Type B pancreatic cell (in vitro differentiated cells): ENCODE measurements at places on chromosomes 7 and 10. TPM values are rescaled to one million over a fixed set of nuclear protein-coding genes. Genes with fewer than 3 reads are reported as not detected.

Gene GPR141
- 0.31 TPM in 1 of 2 replicates, not detected in the other for total RNA-seq

Gene OGDHL
- 12.3 and 15.6 TPM in 2 replicates for total RNA-seq

GRCh38 chr10:121033366-121033765 lies 182.2 kb downstream of the WDR11 start:
- no peak for DNase-seq

DNA sequence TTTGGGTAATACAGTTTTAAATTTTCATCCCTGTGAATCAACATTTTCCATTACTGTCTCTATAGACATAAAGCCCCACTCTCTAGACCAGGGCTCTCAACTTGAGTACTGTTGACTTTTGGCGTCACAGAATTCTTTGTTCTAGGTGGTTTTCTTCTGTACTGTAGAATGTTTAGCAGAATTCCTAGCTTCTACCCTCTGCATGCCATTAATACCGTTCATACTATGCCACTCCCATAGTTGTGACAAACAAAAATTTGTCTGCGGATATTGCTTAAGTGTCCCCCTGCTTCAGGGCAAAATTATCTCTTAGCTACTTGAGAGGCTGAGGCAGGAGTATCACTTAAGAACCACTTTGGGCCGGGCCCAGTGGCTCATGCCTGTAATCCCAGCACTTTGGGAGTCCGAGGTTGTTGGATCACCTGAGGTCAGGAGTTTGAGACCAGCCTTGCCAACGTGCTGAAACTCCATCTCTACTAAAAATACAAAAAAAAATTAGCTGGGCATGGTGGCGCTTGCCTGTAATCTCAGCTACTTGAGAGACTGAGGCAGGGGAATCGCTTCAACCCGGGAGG lies 57.3 kb upstream of the NRG3 start:
- DNase-seq: no peak

- DNase-seq: no peak
Measured at GRCh38 chr10:77240041-77240652, 397.5 kb downstream of the KCNMA1 start.

Gene MRC1
- total RNA-seq: 0.74 and 0.80 TPM in 2 replicates

Gene SLC18A3
- 1.6 and 6.2 TPM in 2 replicates for total RNA-seq

GRCh38 chr7:115910541-115911164 lies 119.9 kb downstream of the TFEC start:
- DNase-seq: no peak

Gene MYL10
- total RNA-seq: not detected in 2 replicates

DNA sequence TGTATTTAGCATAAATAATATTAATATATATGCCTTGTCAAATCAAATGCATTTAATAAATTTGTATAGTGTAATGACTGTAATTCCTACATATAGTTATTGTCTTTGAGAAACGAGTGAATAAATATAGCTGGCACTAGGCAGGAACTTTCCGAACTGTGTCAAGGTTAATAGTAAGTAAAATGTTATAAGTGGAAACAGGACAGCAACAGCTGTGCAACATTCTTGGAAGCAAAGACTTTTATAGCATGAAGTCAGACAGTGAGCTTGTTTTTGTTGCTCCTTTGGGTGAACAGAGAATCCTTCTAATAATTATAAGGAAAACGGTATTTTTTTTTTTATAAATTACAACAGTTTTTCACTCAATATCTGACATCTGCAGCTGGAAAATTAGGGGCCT lies 14.0 kb upstream of the EXOC6 start:
- DNase-seq: no peak

GRCh38 chr7:84829719-84830118 lies 357.1 kb downstream of the SEMA3D start:
- DNase-seq: no peak

GRCh38 chr10:11489591-11489990 lies 121.9 kb downstream of the USP6NL start:
- DNase-seq: no peak

Gene HTR5A
- total RNA-seq: not detected in 2 replicates

Gene TSPAN12
- total RNA-seq: 14.8 and 16.3 TPM in 2 replicates

DNA sequence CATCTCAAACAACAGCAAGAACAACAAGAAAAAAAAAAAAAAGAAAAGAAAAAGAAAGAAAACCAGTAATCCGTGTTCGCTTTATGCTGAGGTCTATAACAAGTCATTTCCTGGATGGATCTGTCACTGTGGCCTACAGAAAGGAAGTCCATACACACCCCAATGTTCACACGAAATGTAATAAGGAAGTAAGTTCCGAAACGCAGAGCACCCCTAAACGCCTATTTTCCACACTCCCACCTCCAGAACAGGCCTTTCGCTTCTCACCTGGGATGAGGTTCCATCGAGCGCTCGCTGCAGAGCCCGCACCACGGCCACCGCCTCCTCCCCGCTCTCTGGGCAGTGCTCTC lies 735 bp downstream of the ZNF394 start:
- DNase-seq: no peak

DNA sequence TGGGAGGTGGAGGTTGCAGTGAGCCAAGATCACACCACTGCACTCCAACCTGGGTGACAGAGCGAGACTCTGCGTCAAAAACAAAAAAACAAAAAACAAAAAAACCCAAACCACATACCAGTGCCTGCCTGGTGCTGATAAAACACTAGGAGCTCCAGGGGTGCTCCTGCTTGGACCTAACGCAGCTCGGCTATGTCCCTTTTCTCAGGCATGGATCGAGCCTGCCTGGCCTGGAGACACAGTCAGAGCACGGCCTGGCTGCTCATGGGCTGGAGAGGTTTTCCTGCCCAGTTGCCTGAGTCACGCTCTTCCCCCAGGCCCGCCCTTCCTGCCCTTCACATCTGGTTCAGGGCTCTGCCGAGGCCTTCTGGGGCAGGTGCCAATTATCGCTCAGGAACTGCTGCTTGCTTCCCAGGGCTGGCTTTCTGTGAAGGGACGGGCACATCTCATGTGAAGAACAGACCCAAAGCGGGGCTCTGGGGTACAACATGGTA lies 12.6 kb upstream of the NPFFR1 start:
- DNase-seq: no peak

Gene PLA2G12B
- 1.2 and 4.2 TPM in 2 replicates for total RNA-seq

- no peak for DNase-seq
Measured at GRCh38 chr7:128882134-128882533, 19.5 kb downstream of the ATP6V1F start.

DNA sequence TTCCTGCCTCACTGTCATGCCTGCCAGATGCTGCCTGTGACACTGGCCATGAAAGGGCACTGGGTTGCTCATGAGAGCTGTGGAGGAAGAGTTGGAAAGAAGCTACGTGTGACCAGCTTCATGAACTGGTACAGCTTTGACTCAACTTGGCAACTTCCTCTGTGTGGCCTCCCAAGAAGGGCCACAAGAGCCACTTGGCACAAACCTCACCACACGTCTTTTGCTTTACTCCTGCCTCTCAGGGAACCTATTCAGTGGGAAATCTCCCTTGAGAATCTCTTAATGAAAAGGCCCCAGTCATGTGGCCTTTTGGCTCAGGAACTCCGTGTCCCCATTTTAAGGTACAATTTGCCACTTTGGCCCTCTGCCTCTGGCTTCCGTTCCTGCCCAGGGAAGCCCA lies 54.5 kb downstream of the FRMD4A start:
- no peak for DNase-seq

Gene NPTX2
- total RNA-seq: 14.2 and 24.6 TPM in 2 replicates

DNA sequence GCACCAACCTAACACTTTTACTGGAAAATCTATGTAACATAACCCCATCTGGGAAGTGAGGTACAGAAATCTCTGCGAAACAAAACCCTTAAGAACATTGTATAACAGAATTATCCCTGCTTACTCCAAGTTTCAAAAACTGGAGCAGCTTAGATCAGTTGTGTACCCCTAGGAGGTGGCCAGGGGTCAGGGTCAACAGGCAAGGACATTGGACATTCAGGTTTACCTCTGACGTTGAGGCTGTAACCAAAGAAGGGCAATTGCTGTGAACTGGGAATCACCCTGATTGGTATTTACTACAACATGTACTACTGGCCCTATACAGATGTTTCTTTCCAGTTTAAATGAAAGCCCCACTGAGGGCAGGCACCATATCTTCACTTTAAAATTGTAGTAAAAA lies 13.1 kb downstream of the SFXN3 start:
- DNase-seq: no peak

Gene DDX56
- 86.5 and 100 TPM in 2 replicates for total RNA-seq

Gene TEX47
- total RNA-seq: not detected in 2 replicates

DNA sequence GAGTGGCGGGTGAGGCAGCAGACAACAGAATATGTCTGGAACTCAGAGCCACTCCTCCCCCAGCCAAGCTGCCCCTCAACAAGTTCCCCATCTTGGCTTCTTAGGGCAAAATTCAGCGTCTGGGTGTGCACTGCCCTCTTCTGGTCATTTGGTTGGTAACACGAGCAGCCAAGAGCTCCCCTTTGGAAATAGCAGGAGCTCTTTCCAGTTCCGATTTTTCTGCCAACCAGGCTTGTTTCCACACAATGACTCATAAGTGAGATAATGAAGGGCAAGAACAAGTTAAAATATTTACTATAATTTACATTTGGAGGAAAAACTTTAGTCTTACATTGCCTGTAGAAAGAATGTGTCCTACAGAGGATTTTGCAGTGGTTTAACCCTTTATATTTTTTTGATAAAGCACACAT lies 70.5 kb downstream of the ADCYAP1R1 start:
- no peak for DNase-seq

GRCh38 chr10:61183967-61184366 lies 240.0 kb upstream of the RHOBTB1 start:
- DNase-seq: no peak

GRCh38 chr7:157551325-157552070 lies 214.7 kb downstream of the DNAJB6 start:
- no peak for DNase-seq

DNA sequence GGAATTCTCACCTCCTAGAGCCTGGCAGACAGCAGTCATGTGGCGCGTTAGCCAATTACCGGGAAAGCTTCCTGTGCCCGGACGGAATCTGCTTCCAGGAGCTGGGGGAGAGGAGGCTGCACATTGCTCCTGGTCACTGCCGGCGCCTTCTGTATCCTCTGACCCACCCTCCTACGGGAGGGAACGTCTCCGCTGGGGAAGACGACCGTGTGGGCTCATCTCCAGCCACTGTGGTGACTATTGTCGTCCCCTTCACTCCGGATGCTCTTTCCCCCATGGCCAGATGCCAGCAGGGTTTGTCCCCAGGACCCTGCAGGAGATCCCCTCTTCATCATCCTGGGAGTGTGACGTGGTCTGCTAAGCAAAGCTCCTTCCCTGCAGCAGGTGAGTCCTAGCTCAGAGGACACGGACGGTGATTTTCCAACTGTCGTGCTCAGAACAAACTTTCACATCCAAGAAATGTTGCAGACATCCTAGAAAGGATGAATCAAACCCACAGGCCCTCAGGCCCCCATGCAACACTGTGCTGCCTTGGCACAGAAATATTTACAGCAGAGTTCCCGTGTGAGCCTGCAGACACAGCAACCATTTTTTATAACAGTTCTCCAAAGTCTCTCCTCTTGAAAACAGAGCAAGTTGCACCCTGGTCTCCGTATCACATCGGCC lies 29.6 kb upstream of the FAM20C start:
- DNase-seq: no peak

GRCh38 chr7:90886416-90886815 lies 290.3 kb downstream of the CDK14 start:
- DNase-seq: no peak

Gene EZH2
- 19.2 and 49.6 TPM in 2 replicates for total RNA-seq

- no peak for DNase-seq
Measured at GRCh38 chr7:2157473-2158279, 75.1 kb downstream of the MAD1L1 start.

DNA sequence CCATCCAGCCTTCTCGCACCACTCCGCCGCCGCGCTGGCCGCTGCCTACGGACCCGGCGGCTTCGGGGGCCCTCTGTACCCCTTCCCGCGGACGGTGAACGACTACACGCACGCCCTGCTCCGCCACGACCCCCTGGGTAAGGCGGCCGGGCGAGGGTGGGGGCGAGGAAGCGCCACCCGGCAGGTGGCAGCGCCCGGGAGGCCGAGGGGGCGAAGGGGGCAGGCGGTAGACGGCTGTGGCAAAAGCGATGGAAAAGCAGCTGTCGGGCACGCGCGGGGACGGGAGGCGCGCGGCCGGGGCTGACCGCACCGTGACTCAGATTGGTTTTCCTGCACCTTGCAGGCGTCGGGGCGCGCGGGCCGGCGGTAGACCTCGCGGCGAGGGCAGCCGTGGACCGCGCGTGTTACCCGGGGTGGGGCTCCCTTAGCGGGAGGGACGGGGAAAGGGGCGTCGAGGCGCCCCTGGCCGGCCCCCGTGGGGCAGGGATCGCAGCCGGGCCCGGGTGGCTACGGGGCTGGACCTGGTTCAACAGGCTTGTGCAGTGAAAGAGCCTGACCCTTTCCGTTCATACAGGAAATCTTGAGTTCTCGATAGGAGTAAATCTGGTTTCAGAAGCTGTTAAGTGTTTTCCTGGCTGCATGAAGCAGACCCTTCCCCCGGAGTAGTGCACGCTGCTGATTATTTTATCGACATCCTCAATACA lies 608 bp downstream of the HHEX start:
- DNase-seq: no peak

Gene PLAU
- 3.5 and 5.5 TPM in 2 replicates for total RNA-seq

Gene JCAD
- total RNA-seq: 11.0 and 31.0 TPM in 2 replicates

Gene PIP
- not detected in 2 replicates for total RNA-seq

Gene CPN1
- 0.52 TPM in 1 of 2 replicates, not detected in the other for total RNA-seq

Gene ZNF3
- total RNA-seq: 52.8 and 66.6 TPM in 2 replicates

GRCh38 chr7:80842022-80842790 lies 76.6 kb downstream of the SEMA3C start:
- no peak for DNase-seq

Gene FZD8
- total RNA-seq: 3.7 and 7.5 TPM in 2 replicates

GRCh38 chr10:128281343-128281742 lies 155.1 kb upstream of the MKI67 start:
- DNase-seq: no peak

Gene ZSCAN21
- total RNA-seq: 11.9 and 16.4 TPM in 2 replicates

DNA sequence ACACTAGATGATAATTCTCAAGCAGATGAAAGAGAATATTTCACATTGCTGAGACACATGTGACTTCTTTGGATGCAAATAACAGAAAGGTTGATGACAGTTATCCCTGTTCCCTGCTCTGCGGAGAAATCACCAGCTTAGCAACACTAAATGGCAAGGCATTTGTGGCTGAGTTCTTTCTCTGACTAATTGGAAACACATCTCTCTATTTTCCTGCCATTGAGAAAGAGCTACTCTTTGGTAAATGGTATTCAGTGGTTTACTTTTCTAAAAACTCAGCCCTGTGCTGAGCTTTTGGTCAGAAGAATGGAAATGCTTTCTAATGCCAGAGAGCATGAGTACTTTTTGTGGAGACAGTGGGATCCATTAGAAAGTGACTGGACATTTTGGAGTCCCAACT lies 771.4 kb downstream of the LRMDA start:
- no peak for DNase-seq

DNA sequence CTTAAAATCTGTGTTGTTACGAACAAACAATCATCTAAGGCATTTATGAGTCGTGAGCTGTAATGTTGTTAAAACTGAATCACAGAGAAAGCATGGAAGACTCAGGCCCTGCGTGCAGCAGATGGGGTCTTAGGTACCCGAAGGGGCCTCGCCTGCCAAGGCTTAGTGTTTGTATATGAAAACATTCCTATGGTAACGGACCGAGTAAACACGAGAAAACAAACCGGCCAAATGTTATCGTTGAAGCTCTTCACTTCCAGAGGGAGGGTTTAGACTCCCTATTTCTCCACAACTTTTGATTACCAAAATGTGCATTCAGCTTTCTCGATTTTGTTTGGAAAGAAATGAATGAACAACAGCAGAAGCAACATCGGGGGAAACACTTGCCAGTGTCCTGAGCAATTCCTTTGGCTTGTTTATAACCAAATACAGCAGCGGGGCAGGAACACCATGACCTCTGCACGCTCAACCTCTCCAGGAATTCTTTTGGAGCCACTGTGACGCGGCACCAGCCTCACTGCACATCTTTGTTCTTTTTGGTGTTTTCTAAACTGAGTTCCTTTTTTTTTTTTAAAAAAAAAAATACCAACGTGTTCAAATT lies 121.6 kb upstream of the KLF6 start:
- DNase-seq: no peak
